CD4-positive, alpha-beta T cell (primary cell): ENCODE measurements at places on chromosomes 7 and 10.
A peak's percentile ranks its signal among the peaks of the same experiment; 100 is the strongest.

DNA sequence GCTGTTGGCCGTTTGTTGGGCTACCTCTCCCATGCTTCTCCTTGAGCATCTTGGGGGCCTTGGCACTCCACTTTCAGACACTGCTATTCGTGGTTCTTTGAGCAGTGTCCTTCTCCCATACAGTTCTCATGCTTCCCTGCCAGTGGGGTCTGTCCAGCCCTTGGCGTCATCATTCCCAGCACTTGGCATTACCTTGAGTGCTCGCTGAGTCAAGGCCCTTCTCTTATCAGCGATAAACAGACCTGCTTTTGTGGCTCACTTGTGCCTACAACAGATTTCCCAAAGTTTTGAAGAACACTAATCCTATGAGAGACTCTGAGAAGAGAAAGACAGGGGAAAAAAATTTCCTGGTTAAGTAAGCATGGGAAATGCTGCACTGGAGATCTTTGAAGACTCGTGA is 85.3 kb downstream of the NOC3L start:
- DNase-seq = no peak

DNA sequence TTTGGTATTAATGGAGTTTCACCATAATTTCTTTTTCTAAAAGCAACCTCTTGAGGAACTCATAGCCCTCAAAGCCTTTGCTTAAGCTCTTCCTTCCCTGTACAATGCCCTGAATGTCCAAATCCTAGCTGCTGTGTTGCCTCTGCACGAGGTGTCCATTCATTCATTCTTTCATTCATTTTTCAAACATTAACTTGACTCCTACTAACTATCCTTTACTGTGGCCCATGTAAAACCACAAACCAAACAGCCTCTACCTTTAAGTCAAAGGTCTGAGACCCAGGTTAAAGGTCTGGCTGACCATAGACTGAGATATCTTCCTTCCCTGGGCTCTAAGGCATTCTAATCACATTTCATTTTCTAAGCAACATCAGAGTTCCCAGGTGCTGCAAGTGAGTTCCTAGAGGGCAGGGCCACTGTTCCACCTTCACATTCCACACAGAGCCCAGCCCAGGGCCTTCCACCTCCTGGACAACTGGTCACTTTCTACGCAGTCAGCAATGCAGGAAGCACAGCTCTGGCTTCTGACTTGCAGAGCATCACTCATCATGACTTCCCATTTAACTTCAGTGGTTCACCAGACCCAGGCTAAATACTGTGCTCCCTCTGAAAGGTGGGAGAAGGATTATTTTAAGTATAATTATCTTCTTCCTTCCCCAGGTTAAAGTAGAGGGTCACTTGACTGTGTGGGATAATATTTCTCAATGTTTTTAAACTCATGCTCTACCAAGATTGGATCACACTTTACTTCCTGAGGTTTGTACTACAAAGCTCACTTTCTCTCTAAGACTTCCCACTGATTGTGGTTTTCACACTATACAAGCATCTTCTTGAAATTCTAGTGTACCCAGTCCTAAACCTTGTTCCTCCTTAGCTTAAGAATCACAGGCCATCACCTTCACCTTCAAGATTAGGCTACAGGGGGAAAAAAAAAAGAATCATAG is 19.1 kb downstream of the ATXN7L1 start:
- no peak for DNase-seq

- no peak for DNase-seq
Measured at GRCh38 chr7:4177001-4177400, 505.1 kb upstream of the FOXK1 start.

GRCh38 chr7:45670717-45671116 is 96.5 kb downstream of the ADCY1 start:
- DNase-seq = no peak

DNA sequence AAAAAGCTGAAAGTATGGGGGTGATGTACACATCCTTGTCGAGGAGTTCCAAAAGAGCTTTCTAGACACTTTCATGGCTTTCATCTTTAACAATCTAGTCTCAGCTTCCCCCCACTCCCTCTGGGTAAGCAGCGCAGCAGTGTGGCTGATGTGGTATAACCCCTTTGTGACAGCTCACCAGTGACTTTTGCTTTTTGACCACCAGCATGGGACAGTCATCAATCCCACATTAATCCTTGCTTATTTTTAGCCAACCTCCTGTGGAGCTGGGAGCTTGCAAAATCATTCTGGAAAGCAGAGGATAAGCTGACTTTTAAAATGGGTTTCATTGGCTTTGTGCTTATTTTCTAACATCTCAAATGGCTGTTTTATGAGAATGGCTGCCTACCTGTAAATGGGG is 272.7 kb downstream of the HDAC9 start:
- DNase-seq = no peak

- DNase-seq = no peak
Measured at GRCh38 chr10:3987143-3987974, 202.3 kb upstream of the KLF6 start.

GRCh38 chr7:127953423-127954356 is 77.5 kb downstream of the LRRC4 start:
- DNase-seq = no peak

DNA sequence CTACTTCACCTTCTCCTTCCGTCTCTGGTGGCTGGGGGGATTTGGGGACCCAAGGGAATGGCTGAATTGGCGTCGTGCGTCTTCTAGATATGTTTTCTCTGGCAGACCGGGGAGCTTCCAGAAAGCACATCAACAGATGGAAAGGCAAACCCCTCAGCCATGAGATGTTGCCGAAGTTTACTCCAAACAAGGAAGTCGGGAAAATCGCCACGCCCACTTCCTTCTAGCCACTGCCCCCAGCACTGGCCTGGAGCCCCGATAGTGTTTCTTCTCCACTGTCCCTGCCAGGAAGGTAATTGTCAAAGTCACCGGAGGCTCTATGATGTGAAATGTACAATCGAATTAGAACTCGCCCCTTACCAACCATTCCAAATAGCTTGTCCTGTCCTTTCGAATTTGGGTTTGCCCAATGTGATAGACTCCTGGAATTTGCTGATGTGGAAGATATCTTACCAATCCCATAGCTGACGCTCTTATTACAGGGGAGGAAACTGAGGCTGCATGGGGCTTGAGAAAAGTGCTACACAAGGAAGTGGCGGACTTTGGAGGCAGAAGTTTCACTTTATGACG is 191.0 kb downstream of the LSM5 start:
- DNase-seq = no peak

- DNase-seq = no peak
Measured at GRCh38 chr7:47299496-47299895, 282.4 kb downstream of the TNS3 start.

DNA sequence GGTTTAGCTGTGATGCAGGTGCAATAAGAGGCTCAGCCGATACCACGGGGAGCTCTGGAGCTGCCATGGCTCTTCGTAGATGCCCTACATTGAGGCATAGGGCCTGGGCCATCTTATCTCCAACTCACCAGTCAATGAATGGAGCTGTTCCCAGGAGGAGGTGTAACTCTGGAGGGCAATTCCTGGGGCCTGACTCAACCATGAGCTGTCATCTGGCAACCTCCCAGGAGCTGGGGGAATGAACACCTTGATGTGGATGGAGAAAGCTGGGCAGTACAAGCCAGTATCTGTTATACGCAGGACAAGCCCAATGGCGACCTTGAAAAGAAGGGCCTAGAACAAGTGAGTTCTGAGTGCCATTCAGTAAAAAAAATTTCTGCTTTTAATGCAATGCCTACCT is 224.0 kb upstream of the PLXDC2 start:
- no peak for DNase-seq

GRCh38 chr7:108026116-108026515 is 23.2 kb upstream of the LAMB1 start:
- DNase-seq = no peak

GRCh38 chr10:24120646-24121045 is 88.3 kb upstream of the KIAA1217 start:
- DNase-seq = no peak

GRCh38 chr10:91796331-91797047 is 1.7 kb upstream of the TNKS2 start:
- peak; percentile 75 for DNase-seq
